HS-27A (cell line): ENCODE measurements at places on chromosomes 11 and 22.

DNA sequence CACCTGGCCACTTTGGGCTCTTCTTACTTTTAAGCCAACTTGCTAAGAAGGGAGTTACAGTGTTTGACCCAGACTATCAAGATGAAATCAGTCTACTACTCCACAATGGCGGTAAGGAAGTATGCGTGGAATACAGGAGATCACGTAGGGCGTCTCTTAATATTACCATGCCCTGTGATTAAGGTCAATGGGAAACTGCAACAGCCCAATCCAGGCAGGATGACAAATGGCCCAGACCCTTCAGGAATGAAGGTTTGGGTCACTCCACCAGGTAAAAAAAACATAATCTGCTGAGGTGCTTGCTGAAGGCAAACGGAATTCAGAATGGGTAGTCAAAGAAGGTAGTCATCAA lies 1.0 kb upstream of the YPEL4 start:
- no peak for DNase-seq

- no peak for DNase-seq
Measured at GRCh38 chr11:75577207-75577606, 15.2 kb downstream of the SERPINH1 start.

DNA sequence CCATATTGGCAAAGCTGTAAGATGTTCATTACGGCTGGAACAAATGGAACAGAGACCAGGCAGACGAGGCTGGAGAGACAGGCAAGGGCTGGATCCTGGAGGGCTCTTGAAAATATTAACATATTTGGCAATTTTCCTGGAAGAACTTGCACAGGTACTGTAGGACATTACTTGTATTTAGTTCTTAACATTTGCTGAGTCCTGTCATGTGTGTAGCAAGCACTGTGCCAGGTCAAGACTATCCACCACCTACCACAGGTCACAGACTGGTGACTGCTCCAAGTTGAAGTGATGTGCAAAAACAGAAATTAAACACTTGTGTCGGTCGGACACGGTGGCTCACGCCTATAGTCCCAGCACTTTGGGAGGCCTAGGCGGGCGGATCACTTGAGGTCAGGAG lies 58.7 kb upstream of the TNRC6B start:
- DNase-seq: no peak

DNA sequence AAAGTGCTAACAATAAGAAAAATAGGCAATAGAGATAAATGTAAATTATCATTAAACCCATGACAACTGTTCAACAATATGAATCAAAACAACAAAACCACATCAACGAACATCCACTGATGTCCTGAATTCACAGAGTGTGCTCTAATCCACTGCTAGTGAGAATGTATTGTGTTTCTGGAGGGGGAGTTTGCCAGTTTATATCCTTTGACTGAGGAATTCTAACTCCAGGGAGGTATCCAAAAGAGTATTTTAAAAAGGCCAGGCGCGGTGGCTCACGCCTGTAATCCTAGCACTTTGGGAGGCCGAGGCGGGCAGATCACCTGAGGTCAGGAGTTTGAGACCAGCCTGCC lies 1.7 kb upstream of the WEE1 start:
- no peak for DNase-seq

DNA sequence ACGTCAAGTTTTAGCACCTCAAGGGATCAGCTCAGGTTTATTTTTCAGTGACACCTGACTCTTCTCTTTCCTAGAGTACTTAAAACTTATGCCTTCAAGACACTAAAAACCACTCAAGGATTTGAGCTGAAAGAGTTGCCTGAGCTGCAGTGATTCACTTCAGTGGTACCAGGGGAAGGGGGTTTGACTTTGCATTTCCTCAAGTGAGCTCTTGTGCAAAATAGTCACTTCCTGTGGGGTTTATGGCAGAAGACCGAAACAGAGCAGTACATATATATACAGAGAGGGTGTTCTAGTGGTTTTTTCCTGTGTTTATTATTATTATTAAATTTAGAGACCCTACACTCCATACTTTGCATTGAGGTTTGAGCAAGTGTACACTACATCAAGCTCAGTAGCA lies 60.7 kb downstream of the DBX1 start:
- no peak for DNase-seq

DNA sequence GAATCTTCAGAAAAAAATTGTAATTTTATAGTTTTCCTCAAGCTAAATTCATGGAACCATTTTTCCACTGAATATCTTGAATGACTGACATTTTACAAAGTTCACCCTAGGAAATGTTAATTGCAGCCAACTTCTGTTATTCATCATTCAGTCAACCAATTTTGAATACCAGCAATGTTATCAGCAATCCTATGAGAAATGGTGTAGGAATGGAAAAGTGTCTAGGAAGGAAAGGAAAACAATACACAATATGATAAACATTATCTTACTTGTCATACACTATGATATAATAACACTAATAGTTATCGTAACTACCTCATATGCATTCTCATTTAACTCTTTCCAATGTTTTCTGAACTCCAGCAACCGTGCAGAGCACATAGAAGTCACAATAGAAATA lies 790.5 kb upstream of the LRRC4C start:
- DNase-seq: no peak

- DNase-seq: no peak
Measured at GRCh38 chr11:33515347-33515746, 185.3 kb downstream of the C11orf91 start.

- DNase-seq: no peak
Measured at GRCh38 chr11:453564-453963, 3.5 kb downstream of the PTDSS2 start.

DNA sequence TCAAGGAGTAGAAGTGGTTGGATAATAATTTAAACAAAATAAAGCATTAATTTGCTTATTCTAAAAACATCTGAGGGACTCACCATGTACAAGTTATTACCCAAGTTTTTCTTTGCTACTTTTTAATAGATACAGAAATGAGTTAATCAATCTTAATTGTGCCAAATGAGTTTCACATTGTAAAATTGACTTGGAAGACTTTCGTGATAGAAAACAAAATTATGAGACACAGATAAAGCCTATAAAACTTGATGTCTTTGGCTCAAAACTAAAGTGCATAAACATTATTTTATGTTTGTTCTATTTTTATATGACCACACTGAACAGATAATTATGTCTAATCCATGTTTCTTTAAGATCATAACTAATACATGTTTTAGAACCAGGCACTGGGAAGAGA lies 10.1 kb upstream of the CWF19L2 start:
- DNase-seq: no peak

DNA sequence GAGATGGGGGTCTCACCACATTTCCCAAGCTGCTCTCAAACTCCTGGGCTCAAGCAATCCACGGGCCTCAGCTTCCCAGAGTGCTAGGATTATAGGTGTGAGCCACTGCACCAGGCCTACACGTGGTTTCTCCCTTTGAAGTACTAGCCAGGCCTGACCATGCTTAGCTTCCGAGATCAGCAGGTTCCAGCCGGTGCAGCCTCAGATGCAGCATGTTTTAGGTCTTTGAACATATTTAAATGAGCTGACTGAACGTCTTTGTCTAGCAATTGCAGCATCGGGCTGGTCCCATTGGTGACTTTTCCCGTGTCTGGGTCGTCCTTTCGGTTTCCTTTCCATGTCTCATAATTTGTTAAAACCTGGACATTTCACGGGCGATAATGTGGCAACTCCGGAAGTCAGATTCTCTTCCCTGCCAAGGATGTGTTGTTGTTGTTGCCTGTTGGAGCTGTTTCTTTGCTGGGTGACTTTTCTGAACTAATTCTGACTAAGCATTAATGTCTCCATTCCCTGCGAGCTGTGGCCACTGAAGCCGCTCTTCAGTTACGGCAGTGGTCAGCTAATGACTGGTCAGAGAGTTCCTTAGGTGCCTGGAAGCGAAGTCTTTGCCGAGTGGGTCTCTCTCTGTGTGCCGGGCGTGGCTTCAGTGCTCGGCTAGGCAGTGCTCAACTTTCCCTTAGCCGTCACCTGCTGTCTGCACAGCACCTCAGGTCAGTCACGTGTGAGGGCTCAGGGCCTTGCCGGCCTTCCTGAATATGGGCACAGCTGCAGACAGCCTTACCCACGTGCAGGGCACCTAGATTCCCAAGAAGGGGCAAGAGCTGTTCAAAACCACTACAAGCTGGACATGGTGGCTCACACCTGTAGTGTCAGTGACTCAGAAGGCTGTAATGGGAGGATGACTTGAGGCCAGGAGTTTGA lies 3.8 kb upstream of the CYP2D6 start:
- DNase-seq: no peak

- no peak for DNase-seq
Measured at GRCh38 chr11:63687845-63688244, 6.5 kb downstream of the RTN3 start.

DNA sequence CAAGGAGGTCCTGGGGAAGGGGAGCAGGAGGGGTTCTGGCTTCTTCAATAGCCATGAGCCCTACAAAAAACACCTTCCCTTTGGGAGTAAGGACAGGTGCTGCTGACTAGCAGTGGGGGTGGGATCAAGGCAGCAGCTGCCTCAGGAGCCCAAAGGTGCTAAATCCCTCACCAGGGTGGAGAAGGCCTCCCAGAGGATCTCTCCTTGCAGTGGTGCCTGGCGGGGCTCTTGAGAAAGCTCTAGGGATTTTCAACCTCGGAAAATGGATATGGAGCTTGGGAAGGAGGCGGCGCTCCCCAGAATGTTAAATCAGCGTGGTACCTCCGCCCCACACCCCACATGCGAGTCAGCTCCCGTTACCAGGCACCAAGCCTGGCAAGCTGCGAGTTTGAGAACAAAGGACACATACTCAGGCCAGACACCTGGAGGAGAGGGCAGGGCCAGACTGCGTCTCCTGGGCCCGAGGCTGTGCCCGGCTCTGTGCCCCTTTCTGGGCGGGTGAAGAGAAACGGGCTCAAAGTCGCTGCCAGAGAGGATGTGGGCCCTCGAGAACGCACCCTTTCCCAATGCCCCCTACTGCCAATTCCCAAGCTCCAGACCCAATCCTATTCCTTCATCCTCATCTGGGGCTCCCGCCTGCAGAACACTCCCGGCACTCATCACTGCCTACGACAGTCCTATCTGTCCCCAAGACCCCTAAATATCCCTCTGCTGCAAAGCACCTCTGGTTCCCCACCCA lies 139.0 kb downstream of the BRD1 start:
- no peak for DNase-seq

DNA sequence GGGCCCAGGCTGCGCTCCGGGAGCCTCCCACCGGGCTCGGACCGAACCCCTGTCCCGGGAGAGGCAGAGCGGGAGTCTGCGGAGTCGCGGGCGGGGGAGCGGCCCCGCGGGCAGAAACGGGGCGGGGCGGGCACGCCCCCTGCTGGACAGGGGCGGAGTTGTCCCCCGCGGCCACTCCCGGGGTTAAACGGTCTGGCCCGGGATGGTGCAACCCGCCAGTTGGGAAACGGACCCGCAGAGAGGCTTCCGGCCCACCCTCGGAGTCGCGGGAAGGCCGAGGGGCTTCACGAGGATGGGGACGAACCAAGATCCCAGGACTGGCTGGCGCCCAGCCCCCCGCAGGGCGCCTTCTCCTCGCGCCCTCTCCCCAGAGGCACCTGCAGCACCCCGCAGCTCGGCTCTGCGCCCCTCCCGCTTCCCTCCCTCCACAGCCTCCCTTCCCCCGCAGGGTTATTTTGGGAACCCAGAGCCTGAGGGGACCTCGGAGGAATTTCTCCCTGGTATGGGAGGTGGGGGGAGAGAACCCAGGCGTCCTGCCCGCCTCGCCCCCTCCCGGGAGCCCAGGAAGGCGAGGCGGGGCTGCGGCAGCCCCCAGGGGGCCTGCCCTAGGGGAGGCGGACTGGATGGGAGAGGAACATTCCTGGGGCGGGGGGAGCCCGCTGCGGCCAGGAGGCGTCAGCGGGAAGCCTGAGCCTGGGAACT lies 902 bp downstream of the RASGRP2 start:
- no peak for DNase-seq

GRCh38 chr11:117870103-117870952 lies 6.1 kb downstream of the FXYD6 start:
- DNase-seq: no peak

GRCh38 chr11:92277871-92278270 lies 53.3 kb downstream of the FAT3 start:
- DNase-seq: no peak

- no peak for DNase-seq
Measured at GRCh38 chr11:45578316-45578715, 87.1 kb downstream of the CHST1 start.

DNA sequence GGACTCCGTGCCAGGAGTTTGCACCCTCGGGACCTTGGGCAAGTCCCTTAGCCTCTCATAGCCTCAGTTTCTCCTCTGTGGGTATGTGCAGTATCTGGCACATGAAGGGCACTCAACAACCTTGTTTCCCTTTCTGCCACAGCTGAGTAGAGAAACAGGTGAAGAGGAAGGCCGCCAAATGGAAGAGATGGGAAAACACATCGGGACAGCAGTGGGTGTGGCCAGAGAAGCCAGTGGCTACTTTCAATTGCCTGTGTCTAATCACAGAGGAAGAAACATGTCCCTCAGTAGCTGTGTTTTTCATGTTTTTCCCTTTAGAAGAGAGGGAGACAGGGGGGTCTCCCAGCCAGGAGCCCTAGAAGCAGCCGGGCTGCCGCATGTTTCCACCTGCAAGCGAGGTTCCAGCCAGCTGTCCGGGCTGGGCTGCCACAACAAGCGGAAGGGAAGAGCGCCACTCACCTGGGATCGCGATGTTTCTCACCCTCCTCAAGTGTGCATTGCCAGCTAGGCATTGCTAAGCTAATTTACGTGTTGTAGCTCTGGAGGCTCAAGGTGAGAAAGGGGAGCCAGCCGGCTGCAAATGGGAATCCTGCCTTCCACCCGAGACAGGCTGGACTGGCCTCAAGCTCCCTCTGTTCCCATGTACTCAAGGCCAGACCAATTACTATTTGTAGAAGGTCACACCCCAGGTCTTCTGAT lies 16.7 kb downstream of the ASPHD2 start:
- DNase-seq: no peak

- no peak for DNase-seq
Measured at GRCh38 chr11:35822815-35823495, 120.9 kb upstream of the LDLRAD3 start.

- no peak for DNase-seq
Measured at GRCh38 chr22:23067691-23068090, 2.6 kb upstream of the GNAZ start.

DNA sequence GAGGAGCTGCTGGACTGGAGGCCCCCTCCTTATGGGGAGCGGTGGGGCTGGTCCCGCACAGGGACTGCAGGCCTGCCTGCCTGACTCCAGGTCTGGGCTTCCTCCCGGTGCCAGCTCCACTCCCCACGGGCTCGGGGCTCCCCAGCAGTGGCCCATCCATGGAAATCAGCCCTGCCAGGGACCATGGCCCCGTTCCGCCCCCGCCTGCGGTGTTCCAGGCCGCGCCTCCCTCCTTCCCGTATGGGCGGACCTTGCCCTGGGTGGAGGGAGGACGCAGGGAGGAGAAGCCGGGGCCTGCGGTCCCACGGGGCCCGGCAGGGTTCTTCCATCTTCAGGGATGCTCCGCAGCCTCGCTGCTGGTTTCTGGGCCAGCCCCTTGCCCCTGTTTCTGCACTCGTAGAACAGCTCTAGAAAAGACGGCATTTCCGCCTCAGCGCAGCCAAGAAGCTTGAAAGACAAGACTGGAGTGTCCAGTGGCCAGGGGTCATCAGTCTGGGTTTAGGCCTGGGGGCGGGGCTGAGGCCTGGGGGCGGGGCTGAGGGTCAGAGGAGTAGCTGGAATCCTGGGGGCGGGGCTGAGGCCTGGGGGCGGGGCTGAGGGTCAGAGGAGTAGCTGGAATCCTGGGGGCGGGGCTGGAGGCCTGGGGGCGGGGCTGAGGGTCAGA lies 1330.6 kb downstream of the BRD1 start:
- DNase-seq: no peak

- no peak for DNase-seq
Measured at GRCh38 chr11:122322329-122322728, 206.3 kb upstream of the BLID start.

- DNase-seq: no peak
Measured at GRCh38 chr11:43393765-43394355, 35.1 kb downstream of the TTC17 start.
